Aortic smooth muscle cell (primary cell): ENCODE measurements at places on chromosomes 5 and 9. TPM values are rescaled to one million over a fixed set of nuclear protein-coding genes. Genes with fewer than 3 reads are reported as not detected.

The CCDC192 gene
- total RNA-seq, result not detected in 2 replicates

The MARCHF11 gene
- not detected in 2 replicates for total RNA-seq

The AGPAT2 gene
- 27.5 and 37.8 TPM in 2 replicates for total RNA-seq

The HMMR gene
- 23.1 and 35.1 TPM in 2 replicates for total RNA-seq

The ACSL6 gene
- total RNA-seq, result 0.25 TPM in 1 of 2 replicates, not detected in the other

The PCDHGC3 gene
- total RNA-seq, result 72.0 and 83.4 TPM in 2 replicates

The IL4 gene
- not detected in 2 replicates for total RNA-seq

The GARIN3 gene
- not detected in 2 replicates for total RNA-seq

The IL5 gene
- total RNA-seq, result not detected in 2 replicates

The NR2F1-AS1 gene
- total RNA-seq, result 9.8 and 14.6 TPM in 2 replicates

The SLC34A1 gene
- total RNA-seq, result not detected in 2 replicates

The TYRP1 gene
- total RNA-seq, result 0.37 TPM in 1 of 2 replicates, not detected in the other

The AGXT2 gene
- total RNA-seq, result not detected in 2 replicates

The BARHL1 gene
- not detected in 2 replicates for total RNA-seq

The NOXA1 gene
- total RNA-seq, result 0.53 and 0.56 TPM in 2 replicates

The OLFM1 gene
- total RNA-seq, result 0.44 and 2.0 TPM in 2 replicates

The SLC36A3 gene
- not detected in 2 replicates for total RNA-seq

The AQP3 gene
- total RNA-seq, result 0.26 and 0.56 TPM in 2 replicates

The PCDHGB3 gene
- total RNA-seq, result 5.7 and 8.4 TPM in 2 replicates

The C5orf15 gene
- total RNA-seq, result 49.3 and 72.9 TPM in 2 replicates

The DNM1 gene
- 1.1 and 3.0 TPM in 2 replicates for total RNA-seq

The MZB1 gene
- 0.13 TPM in 1 of 2 replicates, not detected in the other for total RNA-seq

The GLRX gene
- 24.5 and 29.6 TPM in 2 replicates for total RNA-seq

The GFRA3 gene
- not detected in 2 replicates for total RNA-seq

The C5orf52 gene
- total RNA-seq, result not detected in 2 replicates

The CSF2 gene
- not detected in 2 replicates for total RNA-seq

The AK8 gene
- 0.40 and 0.56 TPM in 2 replicates for total RNA-seq

The PFN3 gene
- not detected in 2 replicates for total RNA-seq

The CATSPER3 gene
- 0.13 and 0.25 TPM in 2 replicates for total RNA-seq

The PCDHGA8 gene
- total RNA-seq, result 2.2 and 3.9 TPM in 2 replicates

The TOR4A gene
- total RNA-seq, result 35.2 and 35.7 TPM in 2 replicates

The IFNB1 gene
- total RNA-seq, result not detected in 2 replicates
